ENCODE measurements at places on chromosomes 5 and 9. TPM values are rescaled to one million over a fixed set of nuclear protein-coding genes. Genes with fewer than 3 reads are reported as not detected.

DNA sequence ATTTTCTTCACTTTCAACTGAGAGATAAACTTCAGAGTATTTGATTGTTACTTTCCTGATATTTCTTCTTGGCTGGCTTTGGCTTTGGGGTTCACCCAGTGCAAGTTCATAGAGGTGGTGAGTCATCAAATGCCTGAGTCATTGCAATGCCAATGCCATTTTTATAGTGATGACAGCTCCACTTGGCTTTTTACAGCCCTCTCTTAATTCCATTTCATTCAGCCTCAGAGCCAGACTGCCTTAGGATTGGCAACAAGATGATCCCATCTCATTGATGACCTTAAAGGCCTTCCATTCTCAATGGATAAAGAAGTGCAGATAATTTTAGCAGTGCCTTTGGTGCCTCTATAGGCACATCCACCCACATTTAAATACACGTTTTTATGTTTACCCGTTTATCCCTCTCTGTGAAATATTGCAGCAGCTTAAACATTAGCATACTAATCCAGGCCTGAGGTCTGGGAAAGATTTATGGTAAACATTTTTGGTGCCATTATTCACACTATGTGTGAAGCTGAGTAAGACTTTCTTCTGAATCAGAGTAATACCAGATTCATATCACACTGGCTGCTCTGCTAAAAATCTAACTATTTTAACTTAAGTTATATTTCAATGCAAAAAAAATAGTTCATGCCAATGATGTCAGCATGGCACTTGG lies 88.9 kb upstream of the TYRP1 start:
- peak; percentile 5 for DNase-seq

The RGS7BP gene
- total RNA-seq, result 0.22 TPM

The N4BP3 gene
- total RNA-seq, result 23.8 TPM

GRCh38 chr9:16626577-16627130 lies 243.8 kb downstream of the BNC2 start:
- peak; percentile 16 for DNase-seq

The LCN2 gene
- total RNA-seq, result not detected

DNA sequence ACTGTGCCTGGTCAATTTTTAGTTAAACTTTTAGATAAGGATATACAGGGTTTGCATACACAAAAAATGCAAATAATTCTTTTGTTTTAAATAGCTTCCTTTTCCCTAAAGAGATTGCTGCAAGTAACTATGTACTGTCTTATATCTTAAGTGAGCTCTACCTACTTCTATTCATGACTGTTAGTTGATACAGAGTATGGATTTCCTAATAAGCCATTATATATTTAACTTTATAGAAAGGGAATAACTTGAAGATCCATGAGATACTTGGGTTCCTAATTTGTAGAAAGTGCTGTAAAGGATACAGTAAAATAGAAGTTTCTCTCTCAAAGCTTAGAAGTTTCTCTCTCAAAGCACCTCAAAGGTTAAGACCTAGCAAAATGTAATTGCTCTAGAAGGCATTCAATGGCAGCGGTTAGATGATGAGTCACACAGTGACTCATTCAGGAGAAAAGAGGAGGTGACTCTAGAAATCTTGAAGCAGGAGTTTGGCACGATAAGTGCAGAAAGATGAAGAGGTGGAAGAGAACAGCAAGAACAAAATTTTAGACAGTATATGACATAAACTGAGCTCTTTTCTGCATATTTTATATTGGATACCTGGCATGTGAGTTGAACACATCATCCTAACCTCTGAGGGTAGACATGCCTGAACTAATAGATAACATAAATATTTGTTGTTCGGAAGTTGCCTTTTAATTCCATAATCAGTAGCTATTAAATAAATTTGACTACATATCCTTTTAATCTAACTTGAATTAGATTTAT lies 5.5 kb upstream of the DNAJC21 start:
- no peak for DNase-seq

DNA sequence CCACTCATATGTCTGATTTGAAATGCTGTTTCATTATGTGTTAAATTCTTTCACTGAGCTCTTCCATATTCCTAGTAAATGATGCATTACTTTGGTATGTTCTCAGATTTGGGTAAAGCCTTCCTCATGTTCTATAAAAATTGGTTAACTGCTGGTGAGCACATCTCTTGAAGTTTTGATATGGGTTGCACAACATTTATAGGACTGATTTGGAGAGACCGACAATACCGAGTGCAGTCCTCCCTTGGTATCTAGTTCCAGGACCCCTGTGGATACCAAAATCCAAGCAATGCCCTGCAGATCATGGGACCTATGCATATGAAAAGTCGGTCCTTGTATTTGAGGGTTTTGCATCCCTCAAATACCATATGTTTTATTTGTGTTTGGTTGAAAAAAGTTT lies 37.8 kb downstream of the WDR36 start:
- no peak for DNase-seq

- no peak for DNase-seq
These were observed 1.1 kb downstream of the NPM1 start for GRCh38 chr5:171388816-171389168.

DNA sequence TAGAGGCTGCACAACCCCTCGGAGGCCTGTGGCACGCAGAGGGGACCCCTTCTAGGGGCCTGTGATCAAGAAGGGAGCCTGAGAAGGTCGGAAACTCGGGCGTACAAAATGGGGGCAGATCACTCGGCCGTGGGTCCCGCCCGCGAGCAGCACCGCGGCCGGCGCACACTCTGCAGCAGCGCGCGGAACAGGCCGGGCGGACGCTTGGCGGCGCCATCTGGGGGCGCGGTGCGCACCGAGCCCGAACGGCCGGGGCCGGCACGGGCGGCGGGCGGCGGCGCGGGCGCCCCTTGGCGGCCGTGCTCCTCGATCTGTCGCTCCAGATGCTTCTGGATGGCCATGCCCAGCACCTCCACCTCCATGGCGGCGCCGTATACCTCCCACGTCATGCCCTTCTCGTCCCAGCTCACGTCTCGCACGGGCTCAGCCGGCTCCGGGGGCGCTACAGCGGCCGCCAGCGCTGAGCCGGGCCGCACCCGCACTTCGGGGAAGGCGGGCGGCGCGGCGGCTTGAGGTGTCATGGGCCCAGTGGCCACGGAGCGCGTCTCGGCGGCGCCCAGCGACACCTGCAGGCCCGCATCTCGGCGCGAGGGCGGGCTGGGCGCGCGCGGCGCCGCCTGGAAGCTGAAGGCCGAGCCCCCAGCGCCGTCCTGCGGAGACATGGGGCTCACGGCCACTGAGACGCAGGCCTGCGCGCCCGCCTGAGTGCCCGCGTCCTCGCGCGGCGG lies 13.1 kb downstream of the GPRIN1 start:
- peak; percentile 76 for DNase-seq

GRCh38 chr5:65026816-65027548 lies 258.3 kb downstream of the CWC27 start:
- DNase-seq, result peak; percentile 72

- DNase-seq, result no peak
These were observed 461.7 kb downstream of the TLE1 start for GRCh38 chr9:81227507-81228245.

- DNase-seq, result no peak
These were observed 51.3 kb downstream of the BAAT start for GRCh38 chr9:101333490-101333889.

DNA sequence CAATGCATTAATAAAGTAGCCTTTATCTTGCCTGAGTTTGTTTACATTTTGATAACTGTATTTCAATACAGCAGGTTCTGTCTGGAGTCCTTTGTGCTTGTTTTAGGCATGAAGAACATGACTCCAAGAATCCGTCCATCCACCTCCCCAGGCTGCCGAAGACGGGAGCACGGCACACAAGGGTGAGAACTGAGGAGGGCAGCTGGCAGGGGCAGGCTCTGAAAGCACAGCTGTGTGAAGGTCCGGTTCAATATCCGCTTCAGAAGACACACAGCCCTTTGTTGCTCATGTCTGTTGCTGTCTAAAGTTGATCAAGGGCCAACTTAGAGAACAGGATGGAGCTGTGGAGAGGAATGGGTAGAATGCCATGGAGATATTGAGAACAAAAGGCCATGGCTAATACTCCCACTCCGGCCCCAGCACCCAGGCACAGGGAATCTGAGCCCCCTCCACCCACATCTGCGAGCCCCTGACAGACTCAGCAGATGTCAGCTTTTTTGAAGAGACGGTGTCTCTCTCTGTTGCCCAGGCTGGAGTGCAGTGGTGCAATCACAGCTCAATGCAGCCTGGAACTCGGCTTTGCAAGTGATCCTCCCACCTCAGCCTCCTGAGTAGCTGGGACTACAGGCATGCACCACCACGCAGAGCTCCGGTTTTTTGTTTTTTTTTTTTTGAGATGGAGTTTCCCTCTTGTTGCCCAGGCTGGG lies 58.5 kb upstream of the GNE start:
- DNase-seq, result peak; percentile 66

The IFNB1 gene
- not detected for total RNA-seq

- DNase-seq, result no peak
These were observed 14.8 kb upstream of the PSMD5 start for GRCh38 chr9:120857481-120857880.

DNA sequence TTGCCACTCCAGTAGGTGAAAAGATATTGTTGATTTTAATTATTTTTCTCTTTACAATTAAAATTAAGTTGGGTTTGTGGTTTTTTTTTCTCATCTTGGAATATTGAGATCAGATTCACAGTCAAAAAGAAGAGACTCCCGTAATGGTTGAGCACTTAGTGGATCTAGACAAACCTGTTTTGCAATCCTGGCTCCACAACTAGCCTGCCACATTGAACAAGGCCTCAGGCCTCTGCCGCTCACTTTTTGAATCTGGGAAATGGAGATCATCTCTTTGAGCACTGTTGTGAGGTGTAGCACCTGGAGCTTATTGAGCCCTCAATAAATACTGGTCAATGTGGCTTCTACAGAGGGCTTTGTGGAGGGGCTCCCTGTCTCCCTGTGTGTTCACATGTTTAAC lies 37.1 kb upstream of the RARS1 start:
- DNase-seq, result no peak

- no peak for DNase-seq
These were observed 11.4 kb downstream of the ECSCR start for GRCh38 chr5:139451176-139451575.

The ABLIM3 gene
- total RNA-seq, result 20.0 TPM

DNA sequence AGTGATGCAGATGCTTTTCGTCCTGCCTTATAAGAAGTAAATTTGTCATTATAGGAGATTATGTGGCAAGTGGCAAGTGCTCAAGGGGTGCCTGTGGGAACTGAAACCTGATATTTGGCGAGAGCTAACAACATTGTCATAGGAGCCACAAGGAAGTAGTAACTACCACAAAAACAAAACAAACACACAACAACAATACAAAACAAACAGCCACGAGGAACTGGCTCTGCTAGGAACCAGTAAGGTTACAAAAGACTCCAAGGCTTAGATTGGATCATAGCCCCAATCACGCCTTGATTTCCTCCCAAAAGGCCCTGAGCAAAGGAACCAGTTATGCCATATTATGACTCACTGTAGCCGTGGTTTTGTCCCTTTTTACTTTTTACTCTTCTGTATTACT lies 1045.2 kb downstream of the CDH12 start:
- peak; percentile 7 for DNase-seq

DNA sequence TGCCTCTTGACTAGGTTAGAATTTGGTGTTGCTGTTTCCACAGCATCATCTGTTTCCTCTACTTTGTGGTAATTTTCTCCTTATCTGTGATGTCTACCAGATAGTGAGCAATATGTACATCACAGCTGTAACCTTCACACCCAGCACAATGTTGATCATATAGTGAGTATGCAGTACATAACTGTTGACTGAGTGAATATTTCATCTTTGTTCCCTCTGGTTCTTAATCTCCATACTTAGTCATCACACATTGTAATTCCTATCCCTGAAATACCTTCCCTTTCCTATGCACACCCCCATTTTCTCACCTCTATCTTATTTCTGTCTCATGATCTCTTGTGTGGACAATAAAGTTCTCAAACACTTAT lies 115.9 kb downstream of the KIF4B start:
- no peak for DNase-seq

DNA sequence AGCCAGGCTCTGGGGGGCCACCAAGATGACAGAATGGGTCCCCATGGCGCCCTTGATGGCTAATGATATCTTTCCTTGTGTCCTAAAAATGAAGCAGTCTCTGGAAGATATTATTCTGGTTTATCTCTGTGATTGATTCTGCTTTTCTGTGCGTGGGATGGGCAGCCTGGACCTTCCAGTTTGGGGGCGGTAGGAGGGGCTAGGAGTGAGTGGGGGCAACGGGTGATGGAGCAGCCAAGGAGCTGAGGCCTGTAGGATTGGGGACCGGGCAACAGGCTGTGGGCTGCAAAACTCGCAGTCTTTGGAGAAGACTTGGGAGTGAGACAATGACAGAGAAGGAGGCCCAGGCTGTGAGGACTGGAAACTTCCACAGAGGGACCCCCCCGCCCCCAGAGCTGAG lies 8.8 kb downstream of the PRRX2 start:
- DNase-seq, result no peak

The CCNI2 gene
- total RNA-seq, result not detected

DNA sequence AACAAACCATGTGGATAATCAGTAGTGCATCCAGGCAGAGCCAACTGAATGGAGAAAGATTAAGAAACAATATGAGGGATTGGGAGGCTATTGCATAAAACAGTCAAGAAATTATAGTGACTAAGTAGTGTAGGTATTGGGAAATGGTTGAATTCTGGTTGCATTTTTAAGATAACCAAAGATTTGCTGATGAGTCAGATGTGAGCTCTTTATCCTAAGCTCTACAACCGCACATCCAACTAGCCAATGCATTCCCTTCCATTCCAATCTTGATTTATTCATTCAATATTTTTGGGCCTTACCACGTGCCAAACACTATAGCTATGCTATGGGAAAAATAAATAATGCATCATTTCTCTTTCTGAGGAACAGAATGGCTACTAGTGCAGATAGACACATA lies 524.5 kb upstream of the RGMB start:
- DNase-seq, result no peak

The GFM2 gene
- 23.8 TPM for total RNA-seq

The ZNF608 gene
- 5.8 TPM for total RNA-seq

DNA sequence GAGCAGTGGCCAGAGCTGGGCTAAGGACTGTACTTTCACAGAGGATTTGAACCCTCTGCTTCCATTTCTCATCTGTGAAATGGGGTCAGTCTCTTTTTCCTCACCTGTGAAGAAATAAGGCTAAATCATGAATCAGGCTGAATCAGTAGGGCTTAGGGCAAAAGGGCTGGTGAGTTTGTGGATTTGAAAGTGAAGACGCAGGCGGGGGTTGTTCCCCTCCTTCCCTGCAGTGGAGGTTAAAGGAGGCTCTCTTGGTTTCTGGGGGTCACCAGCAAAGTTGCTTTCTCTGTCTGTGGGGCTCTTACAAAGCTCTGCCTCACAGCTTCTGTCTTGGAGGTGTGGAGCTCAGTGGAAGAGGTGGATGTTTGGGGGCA lies 17.6 kb upstream of the NDST1 start:
- no peak for DNase-seq

- DNase-seq, result peak; percentile 22
These were observed 267.0 kb upstream of the HAPLN1 start for GRCh38 chr5:83987513-83988292.

All from lung microvascular endothelial cell (primary cell).